ENCODE measurements at places on chromosomes 7 and 10. TPM values are rescaled to one million over a fixed set of nuclear protein-coding genes. Genes with fewer than 3 reads are reported as not detected.

GRCh38 chr7:21480693-21481403 is 53.0 kb downstream of the SP4 start:
- DNase-seq, result no peak
- H3K4me1 ChIP-seq, result no peaks in the 10 kb centered on the region
- no peaks in the 10 kb centered on the region for H3K36me3 ChIP-seq
- no peak overlapping the region for H3K27ac ChIP-seq
- H3K27me3 ChIP-seq, result no peaks in the 10 kb centered on the region
- no peak overlapping the region for H3K4me3 ChIP-seq

DNA sequence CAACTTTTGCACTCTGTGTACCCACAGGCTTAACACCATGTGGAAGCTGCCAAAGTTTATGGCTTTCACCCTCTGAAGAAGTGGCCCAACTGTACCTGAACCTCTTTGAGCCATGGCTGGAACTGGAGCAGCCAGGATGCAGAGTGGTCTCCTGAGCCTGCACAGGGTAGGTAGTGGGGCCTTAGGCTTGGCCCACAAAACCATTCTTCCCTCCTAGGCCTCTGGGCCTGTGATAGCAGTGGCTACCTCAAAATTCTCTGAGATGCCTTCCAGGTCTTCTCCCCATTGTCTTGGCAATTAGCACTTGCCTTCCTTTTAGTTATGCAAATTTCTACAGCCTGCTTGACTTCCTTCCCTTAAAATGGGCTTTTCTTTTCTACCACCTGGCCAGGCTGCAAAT is 19.3 kb upstream of the SPAM1 start:
- no peaks in the 10 kb centered on the region for H3K4me1 ChIP-seq
- H3K4me3 ChIP-seq, result no peak overlapping the region
- no peaks in the 10 kb centered on the region for H3K36me3 ChIP-seq
- H3K27ac ChIP-seq, result no peak overlapping the region
- no peaks in the 10 kb centered on the region for H3K27me3 ChIP-seq

- DNase-seq, result peak; percentile 51
- no peaks in the 10 kb centered on the region for H3K36me3 ChIP-seq
- H3K27me3 ChIP-seq, result no peaks in the 10 kb centered on the region
- peak overlapping the region; percentile 75 for H3K27ac ChIP-seq
Observed at GRCh38 chr10:115092555-115093285, 445 bp upstream of the ATRNL1 start.

DNA sequence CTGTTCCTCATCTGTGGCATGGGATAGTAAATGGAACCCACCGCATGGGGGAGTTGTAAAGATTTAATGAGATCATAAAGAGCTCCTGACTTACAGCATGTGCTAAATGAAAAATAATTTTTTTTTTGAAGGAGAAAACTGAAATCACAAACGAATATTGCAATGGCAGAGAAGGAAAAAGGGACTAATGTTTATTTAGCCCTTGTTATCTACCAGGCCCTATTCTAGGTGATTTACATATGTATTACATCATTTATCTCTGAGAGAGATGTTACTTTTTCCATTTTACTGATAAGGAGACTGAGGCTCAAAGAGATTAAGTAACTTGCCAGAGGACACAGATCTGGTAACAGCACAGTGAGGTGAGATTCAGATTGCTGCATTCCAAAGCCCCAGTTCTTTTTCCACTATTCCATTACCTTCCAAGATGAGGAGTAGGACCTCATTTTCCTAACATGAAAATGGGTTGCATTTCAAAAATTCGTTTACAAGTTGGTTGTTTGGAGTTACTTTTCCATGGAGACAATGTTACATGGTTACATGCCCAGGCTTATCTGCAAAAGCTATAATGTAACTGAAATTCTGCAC is 28.6 kb downstream of the VCL start:
- no peak overlapping the region for H3K4me3 ChIP-seq
- H3K27ac ChIP-seq, result no peak overlapping the region
- H3K4me1 ChIP-seq, result no peaks in the 10 kb centered on the region
- no peaks in the 10 kb centered on the region for H3K36me3 ChIP-seq
- H3K27me3 ChIP-seq, result no peaks in the 10 kb centered on the region
- DNase-seq, result no peak

- H3K4me3 ChIP-seq, result no peak overlapping the region
- no peaks in the 10 kb centered on the region for H3K36me3 ChIP-seq
- no peaks in the 10 kb centered on the region for H3K27me3 ChIP-seq
- DNase-seq, result no peak
Observed at GRCh38 chr10:97711640-97712572, 1.6 kb upstream of the MARVELD1 start.

- no peak overlapping the region for H3K4me3 ChIP-seq
- no peaks in the 10 kb centered on the region for H3K4me1 ChIP-seq
- no peaks in the 10 kb centered on the region for H3K27me3 ChIP-seq
- no peak overlapping the region for H3K27ac ChIP-seq
- no peak for DNase-seq
- peaks cover 21% of the 10 kb centered on the region for H3K36me3 ChIP-seq
Observed at GRCh38 chr10:74081941-74082718, 68.5 kb downstream of the AP3M1 start.

GRCh38 chr7:84236398-84236797 is 41.8 kb upstream of the SEMA3A start:
- no peaks in the 10 kb centered on the region for H3K27me3 ChIP-seq
- H3K4me1 ChIP-seq, result no peaks in the 10 kb centered on the region
- no peak overlapping the region for H3K27ac ChIP-seq
- no peak for DNase-seq
- no peak overlapping the region for H3K4me3 ChIP-seq

DNA sequence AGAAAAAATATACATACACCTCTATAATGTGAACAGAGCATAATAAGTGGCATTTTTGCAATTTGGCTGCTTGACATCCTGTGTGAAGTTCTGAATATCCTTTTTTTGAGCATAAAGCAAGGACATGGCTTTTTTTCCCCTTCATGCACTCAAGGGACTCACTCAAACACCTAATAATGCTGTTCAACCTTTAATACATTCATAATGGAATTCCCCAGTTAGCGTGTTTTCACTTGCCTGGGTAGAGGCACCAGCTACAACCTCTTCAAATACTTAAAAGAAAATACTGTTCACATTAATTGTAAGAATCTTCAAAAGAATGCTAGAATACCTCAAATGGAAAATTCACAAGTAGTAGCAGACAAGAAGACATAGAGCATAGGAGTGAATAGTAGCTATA is 316.8 kb downstream of the PCDH15 start:
- no peaks in the 10 kb centered on the region for H3K4me1 ChIP-seq
- DNase-seq, result no peak
- no peaks in the 10 kb centered on the region for H3K36me3 ChIP-seq
- H3K27ac ChIP-seq, result no peak overlapping the region

DNA sequence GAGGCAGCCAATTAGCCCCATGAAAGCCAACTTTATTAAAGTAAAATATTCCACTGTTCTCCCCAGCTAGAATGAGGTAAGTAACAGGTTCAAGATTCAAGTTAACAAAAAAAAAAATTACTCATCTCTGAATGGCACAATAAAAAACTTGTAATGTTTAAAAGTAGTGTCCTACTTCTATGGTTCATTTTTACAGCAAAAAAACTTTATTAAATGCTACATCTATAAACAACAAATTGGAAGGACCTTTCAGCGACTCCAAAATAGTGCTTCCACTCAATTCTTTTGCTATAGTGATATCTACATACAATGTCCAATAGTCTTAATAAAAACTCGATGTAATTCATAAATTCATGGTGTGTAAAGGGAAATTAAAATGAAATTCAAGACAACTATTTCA is 59.2 kb downstream of the EZH2 start:
- no peak overlapping the region for H3K27ac ChIP-seq
- H3K4me3 ChIP-seq, result no peak overlapping the region
- H3K4me1 ChIP-seq, result no peaks in the 10 kb centered on the region
- H3K36me3 ChIP-seq, result no peaks in the 10 kb centered on the region

DNA sequence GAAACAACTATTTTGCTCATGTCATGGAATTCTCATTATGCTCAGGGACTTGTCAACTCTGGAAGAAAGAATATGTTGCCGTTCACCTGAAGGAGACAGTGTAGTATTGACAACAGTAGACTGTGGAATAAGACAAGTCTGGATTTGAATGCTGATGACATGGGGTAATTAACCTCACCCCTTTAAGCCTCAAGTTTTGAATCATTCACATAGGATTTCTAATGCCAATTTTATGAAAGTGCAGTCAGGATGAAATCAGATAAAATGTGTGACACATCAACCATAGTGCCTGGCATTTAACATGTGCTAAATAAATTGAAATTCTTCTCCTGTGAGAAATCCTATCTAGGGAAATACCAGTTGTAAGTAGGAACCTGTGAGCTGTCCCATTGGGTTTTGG is 305.8 kb downstream of the KIF20B start:
- H3K4me3 ChIP-seq, result no peak overlapping the region
- no peaks in the 10 kb centered on the region for H3K36me3 ChIP-seq
- H3K27me3 ChIP-seq, result no peaks in the 10 kb centered on the region
- no peaks in the 10 kb centered on the region for H3K4me1 ChIP-seq
- DNase-seq, result no peak
- no peak overlapping the region for H3K27ac ChIP-seq

Gene PKD1L1
- total RNA-seq, result 0.47 TPM

Gene KIF20B
- total RNA-seq, result 5.8 TPM

Gene PHKG1
- 4.3 TPM for total RNA-seq

Gene CRHR2
- not detected for total RNA-seq
